Central memory CD8-positive, alpha-beta T cell (primary cell): ENCODE measurements at places on chromosomes 12 and 14.
A peak's percentile ranks its signal among the peaks of the same experiment; 100 is the strongest.

GRCh38 chr12:108734200-108734906, 3.0 kb upstream of the CORO1C start:
- no peak overlapping the region for H3K4me3 ChIP-seq
- DNase-seq = no peak
- no peak overlapping the region for H3K27ac ChIP-seq
- peaks cover 15% of the 10 kb centered on the region for H3K36me3 ChIP-seq

DNA sequence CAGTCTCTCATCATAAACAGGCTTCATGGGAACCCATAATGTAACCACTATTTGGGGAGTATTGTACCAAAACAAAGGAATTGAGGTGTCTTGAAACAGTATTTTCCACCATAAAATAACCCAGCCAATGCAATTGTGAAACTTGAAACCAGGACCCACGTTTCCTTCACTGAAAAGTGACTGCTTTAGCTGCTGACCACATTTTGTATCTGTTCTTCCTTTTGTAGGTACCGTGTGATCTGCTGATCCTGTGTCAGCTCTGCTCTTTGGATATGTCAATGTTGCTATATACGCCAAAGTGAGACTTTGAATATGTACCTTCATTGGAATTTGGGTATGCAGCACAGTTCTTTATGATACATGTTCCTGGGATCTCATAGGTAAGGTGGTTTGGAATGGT, 95.1 kb upstream of the CNTN1 start:
- DNase-seq = no peak
- H3K27me3 ChIP-seq = no peaks in the 10 kb centered on the region
- H3K36me3 ChIP-seq = no peaks in the 10 kb centered on the region
- no peak overlapping the region for H3K27ac ChIP-seq
- H3K4me3 ChIP-seq = no peak overlapping the region

DNA sequence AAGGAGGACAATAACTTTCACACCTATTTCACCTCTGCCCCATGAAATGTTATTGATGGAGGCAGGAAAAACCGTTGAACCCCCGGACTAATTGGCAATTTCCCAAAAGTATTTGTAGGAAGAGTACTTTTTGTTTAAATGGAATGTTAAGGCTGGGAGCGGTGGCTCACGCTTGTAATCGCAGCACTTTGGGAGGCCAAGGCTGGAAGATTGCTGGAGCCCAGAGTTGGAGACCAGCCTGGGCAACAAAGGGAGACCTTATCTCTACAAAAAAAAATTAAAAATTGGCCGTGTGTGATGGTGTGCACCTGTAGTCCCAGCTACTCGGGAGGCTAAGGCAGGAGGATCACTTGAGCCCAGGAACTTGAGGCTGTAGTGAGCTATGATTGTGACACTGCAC, 26.0 kb upstream of the SPTLC2 start:
- no peak for DNase-seq
- H3K36me3 ChIP-seq = peaks cover 4% of the 10 kb centered on the region
- peaks cover 13% of the 10 kb centered on the region for H3K4me1 ChIP-seq
- no peaks in the 10 kb centered on the region for H3K27me3 ChIP-seq
- peak overlapping the region; percentile 89 for H3K27ac ChIP-seq
- peak overlapping the region; percentile 80 for H3K4me3 ChIP-seq

DNA sequence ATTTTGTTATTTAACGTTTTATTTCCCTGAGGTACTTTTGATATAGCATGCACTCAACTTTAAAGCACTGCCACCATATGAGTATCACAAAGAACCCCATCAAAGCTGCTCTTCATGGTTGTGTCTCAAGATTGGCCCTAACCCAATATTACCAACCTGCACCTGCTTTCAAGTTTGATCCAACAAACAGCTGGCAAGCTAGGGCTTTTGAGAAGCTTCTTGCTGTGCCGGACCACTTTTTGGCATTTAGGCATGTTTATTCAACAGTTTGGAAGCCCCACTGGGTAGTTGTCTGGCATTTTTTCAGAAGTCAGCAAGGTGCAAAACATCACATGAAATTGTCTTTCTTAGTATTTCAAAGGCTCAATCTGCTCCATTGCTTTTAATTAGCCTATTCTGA, 137.2 kb upstream of the PLEKHA5 start:
- no peak overlapping the region for H3K27ac ChIP-seq
- H3K27me3 ChIP-seq = peaks cover 22% of the 10 kb centered on the region
- no peak overlapping the region for H3K4me3 ChIP-seq
- DNase-seq = no peak
- H3K4me1 ChIP-seq = no peaks in the 10 kb centered on the region

GRCh38 chr14:63638493-63638892, 3.2 kb downstream of the WDR89 start:
- DNase-seq = no peak
- H3K36me3 ChIP-seq = peaks cover 30% of the 10 kb centered on the region
- no peaks in the 10 kb centered on the region for H3K27me3 ChIP-seq
- H3K4me3 ChIP-seq = no peak overlapping the region
- H3K4me1 ChIP-seq = peaks cover 40% of the 10 kb centered on the region

GRCh38 chr14:23916004-23916403, 37.6 kb upstream of the DHRS4 start:
- H3K4me1 ChIP-seq = no peaks in the 10 kb centered on the region
- H3K27me3 ChIP-seq = peaks cover 58% of the 10 kb centered on the region
- H3K27ac ChIP-seq = no peak overlapping the region
- no peak overlapping the region for H3K4me3 ChIP-seq
- H3K36me3 ChIP-seq = no peaks in the 10 kb centered on the region

- peak overlapping the region; percentile 75 for H3K27ac ChIP-seq
- peak; percentile 53 for DNase-seq
- peaks cover 14% of the 10 kb centered on the region for H3K4me1 ChIP-seq
- H3K27me3 ChIP-seq = peaks cover 29% of the 10 kb centered on the region
Measured at GRCh38 chr14:51419685-51420084, 179.6 kb downstream of the TMX1 start.

GRCh38 chr12:43776498-43776897, 17.7 kb downstream of the IRAK4 start:
- DNase-seq = no peak
- no peaks in the 10 kb centered on the region for H3K27me3 ChIP-seq
- H3K4me3 ChIP-seq = no peak overlapping the region
- H3K4me1 ChIP-seq = peaks cover 6% of the 10 kb centered on the region
- no peak overlapping the region for H3K27ac ChIP-seq

DNA sequence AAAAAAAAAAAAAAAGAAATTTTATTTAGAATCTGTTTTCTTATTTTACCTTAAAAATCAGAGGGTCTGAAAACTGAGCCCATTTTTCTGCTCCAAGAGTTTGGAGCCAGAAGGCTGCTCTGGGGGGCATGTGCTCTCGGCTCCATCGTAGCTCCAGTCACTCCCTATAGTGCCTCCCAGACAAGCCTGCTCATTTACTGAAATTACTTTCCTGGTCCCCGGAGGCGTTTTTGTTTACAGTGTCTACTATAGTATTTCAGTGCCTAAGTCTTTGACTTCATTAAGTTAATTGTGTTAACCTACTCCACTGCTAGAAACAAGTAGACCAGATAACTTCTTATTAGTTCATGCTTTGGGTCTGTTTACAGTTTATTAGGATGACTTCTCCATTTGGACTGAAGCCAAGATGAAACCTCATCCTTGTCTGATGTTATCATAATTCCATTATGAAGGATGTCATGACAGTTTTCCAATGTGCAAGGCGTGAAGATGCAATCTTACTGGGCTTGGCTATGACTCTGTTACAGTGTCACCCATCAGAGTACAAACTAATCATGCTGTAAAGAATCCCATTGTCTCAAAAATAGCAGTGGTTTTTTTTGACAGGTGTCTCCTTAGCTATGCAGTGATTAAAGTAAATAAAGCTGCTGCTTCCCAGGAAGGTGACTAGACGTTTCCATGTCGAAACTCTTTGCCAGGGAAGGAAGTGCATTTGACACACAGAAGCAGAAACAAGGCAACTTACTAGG, 182.3 kb downstream of the TMEM132C start:
- no peak overlapping the region for H3K27ac ChIP-seq
- no peak overlapping the region for H3K4me3 ChIP-seq
- peaks cover 24% of the 10 kb centered on the region for H3K27me3 ChIP-seq
- no peaks in the 10 kb centered on the region for H3K36me3 ChIP-seq
- DNase-seq = no peak

- no peaks in the 10 kb centered on the region for H3K36me3 ChIP-seq
- H3K4me1 ChIP-seq = no peaks in the 10 kb centered on the region
- DNase-seq = no peak
- H3K27me3 ChIP-seq = no peaks in the 10 kb centered on the region
Measured at GRCh38 chr12:89253488-89253887, 98.8 kb downstream of the DUSP6 start.

DNA sequence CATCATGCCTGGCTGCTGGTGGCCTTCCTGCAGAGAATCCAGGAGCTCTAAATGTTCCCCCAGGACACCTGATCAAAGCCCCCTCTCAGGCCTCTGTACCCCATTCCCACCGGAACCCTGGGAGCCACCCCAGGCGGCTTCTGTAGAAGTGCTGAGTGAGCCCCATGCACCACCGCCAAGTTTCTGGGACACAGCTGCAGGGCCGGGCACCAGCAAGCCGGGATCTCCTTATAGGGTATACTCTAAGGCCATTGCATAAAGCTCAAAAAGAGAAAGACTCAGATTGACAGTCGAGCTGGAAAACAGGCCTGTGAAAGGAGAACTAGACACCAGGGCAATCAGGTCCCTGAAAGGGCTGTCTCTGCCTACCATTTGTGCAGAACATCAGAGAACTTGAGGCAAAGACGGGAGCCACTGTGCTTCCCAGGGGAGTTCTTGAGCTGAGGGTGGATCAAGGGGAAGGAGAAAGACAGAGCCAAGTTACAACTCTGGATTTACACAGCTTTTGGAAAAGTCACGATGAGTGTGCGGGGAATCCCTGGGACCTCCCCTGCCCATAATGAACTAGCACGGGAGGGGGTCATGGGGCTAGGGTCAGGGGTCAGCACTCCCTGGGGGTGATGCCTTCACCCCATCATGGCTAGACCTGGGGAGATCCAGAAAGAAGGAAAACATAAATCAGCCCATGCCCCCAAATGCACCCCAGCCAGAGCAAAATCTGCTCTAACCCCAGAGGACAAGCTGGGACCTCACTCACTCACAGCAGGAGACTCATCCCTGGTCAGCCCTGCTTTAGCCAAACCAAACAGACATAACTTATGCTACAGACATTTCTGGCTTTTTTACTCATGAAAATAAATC, 51.1 kb downstream of the ITPK1 start:
- peaks cover 16% of the 10 kb centered on the region for H3K36me3 ChIP-seq
- H3K4me3 ChIP-seq = peak overlapping the region; percentile 23
- H3K4me1 ChIP-seq = peaks cover 65% of the 10 kb centered on the region
- no peak for DNase-seq
- H3K27me3 ChIP-seq = no peaks in the 10 kb centered on the region

- no peak overlapping the region for H3K27ac ChIP-seq
- no peaks in the 10 kb centered on the region for H3K36me3 ChIP-seq
- no peak for DNase-seq
- H3K4me1 ChIP-seq = peaks cover 8% of the 10 kb centered on the region
Measured at GRCh38 chr12:106919910-106920544, 35.7 kb upstream of the TMEM263 start.

DNA sequence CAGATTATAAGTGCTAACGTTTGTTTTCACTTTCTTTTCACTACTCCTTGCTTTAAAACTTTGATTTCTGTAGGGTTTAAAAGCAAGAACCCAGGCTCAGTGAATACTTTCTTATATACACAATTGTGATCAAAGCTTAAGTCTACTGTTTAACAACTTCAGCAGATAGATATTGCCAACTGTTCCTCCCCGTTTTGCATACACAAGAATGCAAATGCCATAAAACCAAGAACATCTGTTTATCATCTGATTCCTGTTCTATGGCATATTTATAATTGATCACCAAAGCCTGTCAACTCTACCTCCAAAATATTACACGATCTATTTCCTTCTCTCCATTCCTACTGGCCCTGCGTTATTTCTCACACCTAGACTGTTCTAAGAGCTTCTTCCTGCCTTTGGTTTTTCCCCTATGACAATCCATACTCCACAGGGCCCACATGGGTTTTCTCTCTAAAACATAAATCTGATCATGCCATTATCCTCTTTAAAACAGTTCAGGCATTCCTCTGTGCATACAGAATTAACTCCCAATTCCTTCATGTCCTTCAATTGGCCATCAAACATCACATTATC, 15.9 kb downstream of the MED13L start:
- H3K27ac ChIP-seq = no peak overlapping the region
- no peak overlapping the region for H3K4me3 ChIP-seq
- H3K27me3 ChIP-seq = no peaks in the 10 kb centered on the region
- no peaks in the 10 kb centered on the region for H3K36me3 ChIP-seq

DNA sequence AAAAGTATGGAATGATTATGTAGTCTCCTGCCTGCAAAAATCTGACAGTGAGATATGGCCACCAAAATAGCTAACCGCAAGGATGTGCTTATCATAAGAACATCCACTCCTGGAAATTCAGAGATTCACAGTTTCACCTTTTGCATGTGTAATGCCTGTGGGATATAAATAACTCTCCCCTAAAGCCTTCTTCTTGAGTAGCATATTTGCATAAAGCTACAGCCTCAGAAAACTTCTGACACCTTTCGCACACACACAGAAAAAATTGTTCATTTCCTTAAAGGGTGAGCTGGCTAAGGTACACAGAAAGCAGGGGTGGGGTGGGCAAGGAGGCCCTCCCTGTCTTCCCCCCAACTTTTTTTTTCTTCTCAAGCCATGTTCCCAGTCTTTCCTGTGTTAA, 3.1 kb upstream of the IGF1 start:
- H3K27ac ChIP-seq = no peak overlapping the region
- no peak overlapping the region for H3K4me3 ChIP-seq
- peaks cover 11% of the 10 kb centered on the region for H3K4me1 ChIP-seq
- DNase-seq = no peak
- no peaks in the 10 kb centered on the region for H3K27me3 ChIP-seq

DNA sequence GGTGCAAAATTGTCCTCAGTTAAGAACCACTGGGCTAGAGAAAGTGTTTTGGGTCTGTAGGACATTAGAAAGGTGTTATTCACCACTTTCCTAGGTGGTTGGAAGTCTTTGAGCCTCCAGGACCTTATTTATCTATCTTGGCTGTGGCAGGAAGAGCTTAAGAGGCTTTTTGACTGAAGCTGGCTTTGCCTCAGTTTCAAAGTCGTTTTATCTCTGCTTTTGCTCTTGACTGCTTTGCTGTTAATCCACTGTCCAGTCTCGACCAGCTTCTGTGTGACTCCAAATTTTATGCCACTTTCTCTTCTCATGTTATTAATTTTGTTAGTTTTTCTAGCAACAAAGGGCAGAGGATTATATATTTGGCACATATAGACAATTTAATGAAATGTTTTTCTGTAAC, 60.3 kb downstream of the PPHLN1 start:
- peaks cover 25% of the 10 kb centered on the region for H3K36me3 ChIP-seq
- no peak for DNase-seq
- no peak overlapping the region for H3K27ac ChIP-seq
- H3K4me3 ChIP-seq = no peak overlapping the region

DNA sequence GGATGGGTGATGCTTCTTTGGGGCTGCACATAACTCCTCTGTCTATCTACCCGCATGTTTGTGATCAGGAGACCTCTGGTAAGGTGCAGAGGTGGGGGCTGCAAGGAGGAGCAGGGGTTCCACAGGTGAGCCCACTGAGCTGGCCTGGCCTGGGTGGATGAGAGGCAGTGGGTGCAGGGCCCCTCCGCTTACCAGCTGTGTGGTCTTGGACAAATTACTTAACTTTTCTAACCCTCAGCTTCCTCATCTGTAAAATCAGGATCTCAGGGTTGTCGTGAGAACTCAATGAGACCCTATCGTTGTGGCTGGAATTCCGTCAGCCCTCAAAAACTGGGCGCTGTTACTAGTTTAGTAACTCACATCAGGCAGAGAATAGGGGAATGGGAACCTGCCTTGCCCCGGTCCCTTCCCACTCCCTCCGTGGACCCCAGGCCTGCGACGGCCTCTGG, 7.5 kb downstream of the PTPN6 start:
- H3K4me1 ChIP-seq = peaks cover 82% of the 10 kb centered on the region
- peaks cover 76% of the 10 kb centered on the region for H3K36me3 ChIP-seq
- peak overlapping the region; percentile 98 for H3K4me3 ChIP-seq
- peak overlapping the region; percentile 99 for H3K27ac ChIP-seq
- no peaks in the 10 kb centered on the region for H3K27me3 ChIP-seq
- no peak for DNase-seq
